ENCODE measurements at places on chromosomes 3 and 15.

DNA sequence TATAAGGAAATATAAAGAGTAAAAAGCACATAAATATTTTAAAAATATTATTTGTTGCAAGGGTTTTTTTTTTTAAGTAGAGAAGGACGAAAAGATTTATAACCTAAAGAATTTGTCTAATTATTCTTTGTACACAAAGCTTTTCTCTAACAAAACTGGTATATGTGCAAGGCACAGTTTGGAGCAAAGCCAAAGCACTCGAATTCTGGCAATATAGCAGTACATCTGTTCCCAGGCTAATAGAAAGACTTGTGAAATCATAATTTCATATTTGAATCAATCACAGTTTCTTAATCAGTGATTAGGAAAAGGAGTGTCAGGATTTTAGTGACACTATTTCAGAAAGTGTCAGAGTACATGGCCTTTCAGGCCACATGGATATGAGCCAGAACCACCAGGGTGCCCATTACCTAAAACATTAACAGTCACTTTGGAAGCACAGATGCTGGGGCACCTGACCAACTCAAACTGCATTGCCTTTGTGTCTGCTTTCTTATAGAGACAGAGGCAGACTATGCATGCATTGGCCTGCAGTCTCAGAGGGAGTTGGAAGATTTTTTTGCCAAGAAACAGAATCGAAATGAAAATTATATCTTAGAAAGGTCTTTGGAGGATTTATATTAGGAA lies 651.8 kb upstream of the SGO1 start:
- DNase-seq = no peak

DNA sequence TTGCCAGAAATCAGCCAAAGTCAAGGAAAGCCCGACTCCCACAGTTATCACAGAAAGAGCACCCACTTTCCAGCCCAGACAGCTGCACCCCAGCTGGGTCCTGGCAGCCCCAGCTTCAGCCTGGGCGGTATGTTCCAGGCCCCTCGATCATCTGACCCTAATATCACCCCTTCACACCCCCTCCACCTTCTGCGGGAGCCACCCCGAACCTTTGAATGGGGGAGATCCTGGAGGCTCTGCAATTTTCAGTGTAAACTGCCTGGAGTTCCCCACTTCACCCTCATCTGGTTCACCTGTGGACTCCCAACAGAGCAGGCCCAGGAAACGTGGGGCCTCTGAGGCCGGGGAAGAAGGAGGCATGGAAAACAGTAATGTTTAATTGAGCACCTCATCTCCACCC lies 5.9 kb downstream of the PRSS50 start:
- DNase-seq = no peak

DNA sequence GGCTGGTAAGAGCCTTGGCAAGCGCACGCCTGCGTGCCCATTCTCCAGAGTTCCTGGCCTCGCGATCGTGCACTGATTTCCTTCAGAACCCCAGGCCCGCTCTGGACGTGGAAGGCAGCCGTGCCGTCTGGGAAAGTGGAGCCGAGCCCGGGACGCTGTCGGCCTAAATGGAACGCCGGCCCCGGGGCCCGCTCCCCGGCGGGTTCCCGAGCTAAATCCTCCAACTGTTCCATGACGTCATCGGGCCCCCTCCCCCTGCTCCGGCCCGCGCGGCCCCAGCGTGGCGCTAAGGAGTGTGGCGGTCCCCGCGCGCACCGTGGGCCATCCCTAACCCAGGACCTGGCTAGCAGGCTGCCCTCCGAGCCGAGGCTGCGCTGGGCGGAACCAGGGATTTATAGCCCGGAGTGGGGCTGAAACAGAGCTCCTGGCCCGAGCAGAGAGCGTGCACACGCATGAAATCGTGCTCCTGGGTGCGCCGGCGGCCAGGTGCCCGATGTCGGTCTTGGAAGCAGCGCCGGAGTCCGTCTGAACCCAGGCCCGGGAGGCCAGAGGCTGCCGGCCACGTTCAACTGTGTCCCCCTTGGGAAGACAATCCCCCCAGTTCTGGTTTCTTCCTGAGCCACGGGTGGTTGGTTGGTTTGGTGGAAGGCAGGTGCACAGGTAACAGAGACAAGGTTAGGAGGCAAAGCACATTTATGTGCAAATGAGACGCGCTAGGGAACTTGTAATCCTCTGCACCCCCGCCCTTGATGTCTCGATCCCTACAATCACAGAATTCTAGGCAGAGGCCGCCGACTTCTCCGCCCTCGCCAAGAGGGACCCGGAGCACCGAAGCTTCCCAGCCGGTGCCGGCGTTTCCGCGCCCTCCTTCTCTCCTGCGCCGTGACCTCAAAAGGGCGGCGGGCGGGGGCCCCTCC lies 84.9 kb upstream of the ETV5 start:
- no peak for DNase-seq

DNA sequence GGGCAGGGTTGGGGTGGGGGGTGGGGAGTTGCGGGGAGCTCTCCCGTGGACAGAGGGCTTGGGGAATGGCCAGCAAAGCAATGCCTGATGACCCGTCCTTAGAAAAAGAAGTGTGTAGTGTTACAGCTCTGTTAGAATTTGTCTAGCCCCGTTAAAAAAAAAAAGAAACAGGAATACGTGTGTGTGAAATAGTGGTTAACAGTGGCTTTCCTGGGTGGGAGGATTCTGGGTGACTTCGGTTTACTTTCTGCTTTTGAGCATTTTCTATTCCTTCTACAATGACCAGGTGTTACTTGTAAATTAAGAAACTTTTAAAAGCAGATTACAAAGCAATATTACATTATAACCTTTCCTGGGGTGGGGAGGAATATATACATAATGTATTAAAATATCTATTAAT lies 25.0 kb downstream of the H1-8 start:
- DNase-seq = no peak

DNA sequence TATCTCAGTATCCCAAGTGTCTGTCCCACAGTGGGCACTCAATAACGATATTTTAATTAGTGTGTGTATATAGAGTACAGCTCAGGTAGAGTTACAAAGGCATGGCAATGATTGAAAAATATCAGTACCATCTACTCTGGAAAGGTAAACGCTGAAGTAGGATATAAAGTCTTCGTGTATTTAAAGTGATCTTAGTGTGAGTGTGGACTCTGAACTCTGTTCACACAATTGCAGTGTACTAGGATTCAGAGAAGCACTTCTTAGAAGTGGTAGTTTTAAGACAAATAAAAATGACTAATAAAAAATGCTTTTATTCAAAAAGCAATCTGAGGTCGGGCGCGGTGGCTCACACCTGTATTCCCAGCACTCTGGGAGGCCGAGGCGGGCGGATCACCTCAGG lies 62.9 kb upstream of the RAP2B start:
- DNase-seq = no peak

DNA sequence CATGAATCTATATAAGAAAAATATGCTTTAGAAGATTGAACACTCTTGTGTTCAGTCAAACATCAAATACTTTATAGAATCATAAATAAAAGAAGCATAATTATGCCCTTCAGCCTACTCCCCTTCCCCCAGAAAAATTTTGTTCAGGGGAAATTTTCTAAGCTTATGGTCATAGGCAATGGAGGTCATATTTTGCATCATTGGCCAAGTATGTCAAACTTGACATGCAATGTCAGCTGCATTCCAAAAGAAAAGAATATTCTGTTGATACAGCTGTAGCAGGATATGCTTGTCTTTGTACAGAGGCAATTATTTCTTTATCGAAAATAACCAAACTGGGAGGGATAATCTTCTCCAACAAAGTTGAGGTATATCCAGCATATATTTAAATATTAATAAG lies 328.2 kb downstream of the ZIC1 start:
- no peak for DNase-seq

GRCh38 chr15:60972866-60973265 lies 256.2 kb downstream of the RORA start:
- peak; percentile 59 for DNase-seq

- DNase-seq = peak; percentile 68
Observed at GRCh38 chr3:126746395-126747177, 42.5 kb downstream of the CHCHD6 start.

GRCh38 chr3:153260681-153261080 lies 98.7 kb downstream of the RAP2B start:
- DNase-seq = no peak

- DNase-seq = no peak
Observed at GRCh38 chr3:101252945-101253344, 67.4 kb downstream of the IMPG2 start.

DNA sequence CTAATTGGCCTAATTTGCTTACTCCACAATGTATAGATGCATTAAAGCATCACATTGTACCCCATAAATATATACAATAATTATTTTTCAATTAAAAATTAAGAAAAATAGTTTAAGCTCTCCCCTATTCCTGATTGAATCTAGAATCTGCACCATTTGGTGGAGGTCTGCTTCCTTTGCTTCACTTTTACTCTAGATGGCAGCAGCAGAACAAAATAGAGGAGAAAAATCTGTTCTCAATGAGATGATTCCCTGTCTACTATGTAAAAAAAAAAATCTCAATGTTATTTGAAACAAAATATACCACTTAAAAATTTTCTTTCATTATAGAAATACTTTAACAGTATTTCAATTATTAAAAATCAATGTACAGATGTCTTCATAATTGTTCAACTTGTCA lies 109.6 kb upstream of the FXR1 start:
- peak; percentile 17 for DNase-seq

- DNase-seq = no peak
Observed at GRCh38 chr3:22451501-22451900, 700.5 kb upstream of the ZNF385D start.

- DNase-seq = no peak
Observed at GRCh38 chr3:14227856-14228255, 49.2 kb downstream of the LSM3 start.

GRCh38 chr3:14848906-14849305 lies 30.1 kb downstream of the FGD5 start:
- no peak for DNase-seq

GRCh38 chr3:169847896-169848295 lies 21.8 kb downstream of the LRRC31 start:
- no peak for DNase-seq

DNA sequence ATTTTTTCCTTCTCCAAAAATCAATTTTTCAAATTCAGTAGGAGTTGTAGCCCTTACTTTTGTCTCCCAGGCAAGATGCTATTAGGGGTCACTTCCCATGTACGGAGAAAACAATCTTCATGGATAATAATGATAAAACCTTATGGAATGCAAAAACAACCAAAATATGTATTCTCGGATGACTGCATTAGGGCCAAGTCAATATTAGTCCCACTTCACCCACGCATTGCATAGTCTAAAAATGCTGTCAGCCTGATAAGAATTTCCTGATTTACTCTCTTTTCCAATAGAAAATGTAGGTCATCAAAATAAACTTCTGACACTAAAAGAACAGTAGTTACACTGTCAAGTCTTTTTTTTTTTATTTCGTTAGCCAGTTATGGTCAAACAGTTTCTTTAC lies 2.7 kb downstream of the VGLL3 start:
- DNase-seq = no peak

GRCh38 chr3:55556619-55557537 lies 69.8 kb upstream of the WNT5A start:
- DNase-seq = no peak

GRCh38 chr3:135229018-135229495 lies 434.0 kb downstream of the EPHB1 start:
- DNase-seq = no peak

- DNase-seq = no peak
Observed at GRCh38 chr3:190401963-190402362, 14.0 kb downstream of the CLDN16 start.

DNA sequence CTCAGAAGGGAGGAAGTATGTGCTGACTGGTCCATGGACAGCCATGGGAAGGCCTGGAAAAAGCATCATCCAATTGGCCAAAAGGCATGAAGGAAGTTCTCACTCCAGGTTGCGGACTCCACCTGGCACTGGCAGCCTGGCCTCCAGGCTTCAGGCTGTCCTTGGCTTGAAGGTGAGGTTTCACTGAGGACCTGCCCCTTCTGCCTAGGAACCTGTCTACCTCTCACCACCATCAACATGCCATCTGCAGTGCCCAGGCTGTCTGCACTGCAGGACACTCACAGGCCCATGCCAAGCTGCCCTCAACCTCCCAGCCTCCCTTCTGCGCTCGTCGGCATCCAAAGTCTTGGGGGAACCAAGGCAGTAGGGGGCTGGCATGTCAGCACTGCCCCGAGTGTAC lies 51.1 kb downstream of the CEP70 start:
- no peak for DNase-seq

- no peak for DNase-seq
Observed at GRCh38 chr3:81997390-81997789, 235.9 kb upstream of the GBE1 start.

- DNase-seq = no peak
Observed at GRCh38 chr15:81744364-81744763, 301.5 kb downstream of the MEX3B start.

DNA sequence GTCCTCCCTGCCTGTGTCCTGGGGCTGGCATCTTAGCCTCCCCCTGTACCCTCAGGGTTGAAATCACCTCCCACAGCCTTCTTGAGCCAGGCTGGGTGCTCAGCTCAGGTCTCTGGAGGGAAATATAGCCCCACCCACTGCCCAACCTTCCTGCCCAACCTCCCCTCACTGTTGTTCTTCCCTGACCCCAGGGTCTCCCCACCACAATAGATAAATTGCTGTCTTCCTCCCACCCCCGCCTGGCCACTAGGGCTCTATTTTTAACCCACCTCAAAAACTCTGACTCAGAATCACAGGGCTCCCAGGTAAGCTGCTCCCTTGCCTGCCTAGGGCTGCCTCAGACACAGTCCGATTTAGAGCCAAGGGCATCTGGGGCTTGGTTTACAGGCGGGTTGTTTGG lies 15.0 kb downstream of the HCN4 start:
- no peak for DNase-seq

- DNase-seq = no peak
Observed at GRCh38 chr3:12342151-12342550, 53.3 kb downstream of the PPARG start.

- DNase-seq = peak; percentile 77
Observed at GRCh38 chr3:141454906-141455602, 31.8 kb upstream of the RASA2 start.
